ENCODE measurements at places on chromosomes 2 and 18.

DNA sequence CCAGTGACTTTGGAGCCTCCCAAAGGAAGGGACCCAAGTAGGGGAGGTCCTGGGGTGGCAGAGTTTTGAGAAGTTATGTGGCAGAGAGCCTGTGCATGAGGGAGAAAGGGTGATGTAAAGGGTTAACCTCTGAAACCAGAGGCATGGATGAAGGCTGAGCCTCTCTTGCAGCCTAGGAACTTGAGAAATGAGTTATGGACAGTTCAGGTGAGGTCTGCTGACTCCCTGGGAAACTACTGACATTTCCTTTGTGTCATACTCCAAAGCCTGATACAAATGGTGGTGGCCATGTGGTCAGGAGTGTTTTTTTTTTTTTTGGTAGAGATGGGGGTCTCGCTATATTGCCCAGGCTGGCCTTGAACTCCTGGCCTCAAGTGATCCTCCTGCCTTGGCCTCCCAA, 12.4 kb upstream of the GNLY start:
- DNase-seq, result no peak

DNA sequence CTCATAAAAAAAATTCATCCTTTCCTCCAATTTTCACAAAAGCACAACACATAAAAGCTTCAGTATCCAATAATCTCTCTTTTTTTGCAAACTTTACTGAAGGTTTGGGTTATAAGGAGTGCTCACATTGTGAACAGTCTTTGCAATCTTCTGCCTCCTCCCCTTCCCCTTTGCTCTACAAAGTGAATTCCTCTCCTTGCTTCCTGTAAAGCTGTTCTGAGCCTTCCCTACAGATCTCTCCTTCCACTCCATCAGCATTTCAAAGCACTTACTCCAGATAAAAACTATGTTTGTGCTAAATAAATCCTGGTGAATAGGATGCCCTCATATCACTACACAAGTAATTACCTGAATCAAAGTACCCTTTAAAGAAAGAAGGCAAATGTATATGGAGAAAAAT, 4.6 kb upstream of the PDK1 start:
- DNase-seq, result no peak

DNA sequence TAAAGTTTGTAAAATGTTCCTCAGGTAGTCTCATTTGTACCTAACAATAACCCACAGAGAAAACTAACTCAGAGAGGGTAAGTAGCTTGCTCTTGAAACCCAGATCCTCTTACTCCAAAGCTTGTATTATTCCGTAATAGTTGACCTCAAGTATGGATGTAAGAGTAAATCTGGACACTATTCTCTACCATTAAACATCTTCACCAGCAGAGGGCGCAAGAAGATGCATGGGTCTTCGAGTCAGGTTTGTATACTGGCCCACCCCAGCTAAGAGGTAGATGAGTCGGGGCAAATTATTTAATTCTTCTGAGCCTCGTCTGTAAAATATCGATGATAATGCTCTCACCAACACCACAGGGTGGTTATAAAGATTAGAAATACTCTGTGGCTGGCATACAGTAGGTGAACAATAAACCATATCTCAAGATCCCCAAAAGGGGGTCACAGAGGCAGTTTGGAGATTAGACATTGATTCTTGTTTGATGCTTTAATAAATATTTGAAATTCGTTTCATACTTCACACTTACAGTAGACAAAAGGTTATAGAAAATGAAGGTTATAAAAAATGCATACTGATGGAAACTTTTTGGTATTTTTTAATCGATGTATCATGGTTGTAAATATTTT, 3.5 kb upstream of the CABLES1 start:
- DNase-seq, result peak; percentile 23

DNA sequence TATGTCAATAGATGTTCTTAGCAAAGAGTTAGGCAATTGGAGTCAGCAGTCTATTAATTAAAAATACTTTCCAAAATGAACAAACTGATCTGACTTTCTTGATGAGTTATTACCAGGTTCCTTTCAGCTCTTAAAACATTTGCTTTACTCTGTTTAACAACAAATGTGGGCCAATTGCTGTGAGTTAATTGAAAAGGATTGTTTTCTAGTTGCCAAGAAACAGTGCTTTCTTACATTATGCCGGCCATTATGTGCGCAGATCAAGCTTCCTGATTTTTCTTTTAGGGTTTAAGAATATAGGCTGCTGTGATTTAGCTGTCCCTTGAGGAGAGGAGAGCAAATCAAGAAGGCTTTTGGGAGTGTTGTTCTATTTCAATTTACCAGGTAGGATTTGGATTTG, 50.5 kb upstream of the ITPRID2 start:
- no peak for DNase-seq

DNA sequence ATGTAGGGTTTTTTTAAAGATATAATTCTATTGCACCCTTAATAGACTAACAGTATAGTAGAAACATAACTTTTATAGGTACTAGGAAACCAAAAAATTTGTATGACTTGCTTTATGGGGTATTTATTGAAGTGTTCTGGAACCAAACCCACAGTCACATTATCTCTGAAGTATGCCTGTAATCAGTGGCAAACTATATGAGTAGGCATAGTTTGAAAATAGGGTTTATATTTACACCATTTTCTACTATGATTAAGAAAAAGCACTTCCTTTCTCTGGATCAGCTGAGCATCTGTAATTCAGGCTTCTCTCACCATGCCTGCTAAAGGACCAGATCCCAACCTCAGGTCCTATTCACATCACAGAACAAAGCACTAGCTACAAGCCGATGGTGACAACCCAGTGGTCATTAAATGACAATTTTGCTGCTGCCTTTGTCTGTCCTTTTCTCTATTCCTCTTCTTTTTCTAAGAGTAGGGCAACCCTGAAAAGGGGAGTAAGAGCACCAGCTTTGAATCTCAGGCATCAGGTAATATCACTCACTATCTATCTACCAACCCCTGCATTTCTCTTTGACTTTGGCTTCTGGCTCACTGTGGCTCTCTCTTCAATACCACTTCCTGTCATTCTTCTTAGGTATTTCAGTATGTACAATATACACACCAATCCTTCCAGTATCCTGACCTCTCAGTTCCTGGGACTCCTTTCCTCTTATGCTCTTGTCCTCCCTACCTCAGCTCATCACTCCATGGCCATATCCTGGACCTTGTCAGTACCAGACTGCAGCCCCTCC, 14.4 kb downstream of the NEMP2 start:
- DNase-seq, result no peak

GRCh38 chr2:235366807-235367206, 127.0 kb upstream of the AGAP1 start:
- DNase-seq, result no peak

DNA sequence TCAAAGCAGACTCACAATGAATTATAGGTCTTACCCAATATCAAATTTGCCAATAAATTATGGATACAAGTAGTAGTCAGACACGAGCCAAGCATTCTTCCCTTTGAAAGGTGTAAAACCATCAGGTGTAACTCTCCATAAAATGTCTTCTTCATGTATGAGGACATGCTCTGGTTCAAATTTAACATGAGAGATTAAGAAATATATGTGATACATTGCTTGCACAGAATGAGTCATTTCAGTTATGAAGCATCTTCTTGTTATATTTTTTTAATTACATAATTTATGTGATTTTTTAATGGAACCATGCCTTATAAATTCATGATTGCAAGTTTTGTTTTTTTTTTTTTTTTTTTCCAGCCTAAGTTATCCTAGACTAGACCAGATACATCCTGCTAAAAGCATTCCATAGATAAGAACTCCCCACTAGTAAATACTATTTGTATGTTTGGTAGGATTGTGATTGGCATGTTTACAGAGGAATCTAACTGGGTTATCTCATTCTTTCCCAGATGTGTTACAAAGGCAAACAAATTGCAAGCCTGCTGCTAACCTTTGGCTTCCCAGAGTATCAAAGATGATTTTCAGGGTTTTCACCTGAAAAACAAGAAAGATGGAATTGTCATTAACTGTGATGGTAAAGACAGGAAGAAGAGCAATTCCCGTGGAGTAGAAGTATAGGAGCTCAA, 621.9 kb downstream of the XIRP2 start:
- no peak for DNase-seq

GRCh38 chr18:46167971-46168370, 63.8 kb downstream of the HAUS1 start:
- no peak for DNase-seq

DNA sequence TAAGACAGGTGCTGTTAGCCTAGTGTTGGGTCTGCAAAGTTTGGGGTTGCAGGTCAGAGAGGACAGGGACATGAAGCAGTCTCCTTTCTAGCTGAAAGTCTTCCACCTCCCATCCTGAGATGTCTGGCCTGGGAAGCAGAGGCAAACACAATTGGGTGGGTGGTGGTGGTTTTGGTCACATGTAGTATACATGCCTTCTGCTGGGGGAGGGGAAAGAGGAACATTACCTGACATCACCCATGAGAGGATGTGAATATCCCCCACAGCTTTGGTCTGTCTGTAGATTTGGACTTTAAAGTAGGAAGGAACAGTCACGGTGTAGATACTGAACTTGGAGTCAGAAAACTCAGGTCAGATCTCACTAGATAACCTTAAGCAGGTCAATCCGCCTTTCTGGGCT, 4.6 kb upstream of the DNAJC5G start:
- DNase-seq, result no peak

GRCh38 chr2:46153996-46154753, 143.0 kb upstream of the EPAS1 start:
- DNase-seq, result no peak

GRCh38 chr2:84424152-84424551, 34.9 kb downstream of the SUCLG1 start:
- no peak for DNase-seq

- DNase-seq, result no peak
Observed at GRCh38 chr2:28161466-28161865, 231.2 kb upstream of the FOSL2 start.

DNA sequence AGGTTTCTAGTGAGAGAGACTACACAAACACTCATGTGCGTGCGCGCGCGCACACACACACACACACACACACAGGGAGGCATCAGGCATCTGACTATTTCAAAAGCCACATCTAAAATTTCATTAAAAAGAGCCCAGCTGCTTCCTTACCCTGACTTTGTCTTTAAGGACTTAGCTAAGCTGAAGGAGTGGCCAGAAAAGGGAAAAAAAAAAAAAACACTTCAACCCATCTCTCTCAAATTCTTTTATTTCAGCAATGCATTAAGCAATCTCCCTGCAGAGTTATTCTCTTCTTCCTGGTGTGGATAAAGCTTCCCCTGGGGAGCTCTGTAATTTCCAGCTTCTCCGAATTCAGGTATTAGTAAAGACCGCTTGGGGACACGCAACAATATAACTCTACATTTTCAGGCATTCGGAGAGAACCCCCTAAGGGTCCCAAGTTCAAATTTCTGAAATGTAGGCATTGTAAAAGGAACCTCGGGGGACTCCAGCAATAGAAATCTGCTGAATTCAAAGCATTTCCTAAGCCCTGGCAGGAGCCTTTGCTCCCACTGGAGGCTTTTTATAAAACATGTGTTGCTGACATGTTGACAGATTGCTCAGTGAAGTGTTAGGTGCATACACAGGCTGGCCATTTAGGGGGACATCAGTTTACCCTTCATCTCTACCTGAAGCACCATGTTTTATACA, 67.0 kb downstream of the ZNF521 start:
- DNase-seq, result no peak

DNA sequence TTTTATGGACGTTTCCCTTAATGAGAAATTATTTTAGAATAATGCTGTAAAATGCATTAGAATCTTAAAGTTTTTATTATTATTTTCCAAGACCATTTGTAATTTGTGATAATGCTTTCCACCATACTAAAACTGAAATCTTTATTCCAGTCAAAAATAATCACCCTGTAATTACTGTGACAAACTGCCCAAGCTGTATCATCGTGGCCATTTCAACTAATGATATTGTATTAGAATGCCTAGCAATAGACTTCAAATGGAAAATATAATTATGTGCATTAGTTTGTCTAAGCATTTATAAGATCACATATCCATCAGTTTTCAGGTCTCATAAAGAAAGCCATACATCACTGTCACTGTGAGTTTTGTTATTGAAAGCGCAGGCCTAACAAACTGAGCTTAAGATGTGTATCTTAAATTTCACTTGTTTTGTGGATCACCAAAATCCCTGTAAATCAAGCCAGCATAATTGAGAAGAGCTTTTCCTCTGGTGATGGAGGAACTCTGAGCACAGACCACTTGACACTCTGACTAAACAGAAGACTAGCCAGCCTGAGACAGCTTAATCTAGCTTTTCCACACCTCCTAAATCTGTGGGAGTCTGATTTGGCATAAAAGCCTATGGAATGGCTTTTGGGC, 1312.2 kb upstream of the ACVR2A start:
- no peak for DNase-seq

DNA sequence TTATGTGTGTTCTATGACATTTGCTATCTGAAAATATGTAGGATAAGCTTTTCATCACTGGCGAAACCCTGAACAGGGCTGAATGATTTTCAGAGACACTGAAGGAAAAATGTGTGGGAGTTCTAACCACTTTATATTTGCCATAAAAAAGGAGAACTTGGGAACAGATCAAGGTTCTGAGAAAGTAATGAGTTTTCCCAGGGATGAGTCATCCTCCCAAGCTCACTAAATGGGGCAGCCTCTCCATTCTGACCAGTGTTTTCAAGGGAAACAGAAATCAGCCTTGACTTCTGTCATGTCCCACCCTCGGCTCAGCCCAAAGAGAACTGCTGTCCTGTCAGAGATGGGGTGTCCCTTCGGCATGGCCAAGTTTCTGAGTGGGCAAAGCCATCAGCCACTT, 2109.8 kb upstream of the CELF4 start:
- no peak for DNase-seq

- no peak for DNase-seq
Observed at GRCh38 chr2:4110273-4110672, 406.9 kb downstream of the DCDC2C start.
